ENCODE measurements at places on chromosomes 13 and 19. TPM values are rescaled to one million over a fixed set of nuclear protein-coding genes. Genes with fewer than 3 reads are reported as not detected.
A peak's percentile ranks its signal among the peaks of the same experiment; 100 is the strongest.

- H3K4me3 ChIP-seq: no peak overlapping the region
- H3K36me3 ChIP-seq: no peaks in the 10 kb centered on the region
- H3K27ac ChIP-seq: no peak overlapping the region
- H3K4me1 ChIP-seq: no peaks in the 10 kb centered on the region
These were observed 3.0 kb downstream of the CD209 start for GRCh38 chr19:7744199-7744786.

GRCh38 chr13:69720278-69720983, 387.2 kb upstream of the ATXN8OS start:
- H3K27me3 ChIP-seq: no peaks in the 10 kb centered on the region
- no peak for DNase-seq
- H3K4me3 ChIP-seq: no peak overlapping the region
- no peaks in the 10 kb centered on the region for H3K36me3 ChIP-seq
- no peak overlapping the region for H3K27ac ChIP-seq

DNA sequence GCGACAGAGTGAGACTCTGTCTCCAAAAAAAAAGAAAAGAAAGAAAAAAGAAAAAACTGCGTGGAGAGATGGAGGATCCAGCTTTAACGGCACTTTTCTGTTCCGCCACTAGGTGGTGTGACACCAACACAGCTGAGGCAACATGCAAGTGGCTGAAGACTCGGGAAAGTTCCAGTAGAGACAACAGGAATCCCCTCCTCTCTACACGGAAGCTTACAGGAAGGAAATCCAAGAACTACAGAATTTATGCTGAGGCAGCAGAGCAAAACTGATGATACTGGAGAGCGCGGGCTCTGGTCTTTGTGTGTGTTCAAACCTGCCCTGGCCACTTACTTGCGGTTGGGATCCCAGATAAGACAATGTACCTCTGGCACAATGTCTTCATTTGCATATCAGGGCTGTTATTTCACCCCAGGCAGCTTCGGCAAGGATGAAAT, 9.9 kb downstream of the RANBP3 start:
- H3K4me3 ChIP-seq: no peak overlapping the region
- peaks cover 5% of the 10 kb centered on the region for H3K36me3 ChIP-seq
- no peaks in the 10 kb centered on the region for H3K27me3 ChIP-seq
- DNase-seq: peak; percentile 43

DNA sequence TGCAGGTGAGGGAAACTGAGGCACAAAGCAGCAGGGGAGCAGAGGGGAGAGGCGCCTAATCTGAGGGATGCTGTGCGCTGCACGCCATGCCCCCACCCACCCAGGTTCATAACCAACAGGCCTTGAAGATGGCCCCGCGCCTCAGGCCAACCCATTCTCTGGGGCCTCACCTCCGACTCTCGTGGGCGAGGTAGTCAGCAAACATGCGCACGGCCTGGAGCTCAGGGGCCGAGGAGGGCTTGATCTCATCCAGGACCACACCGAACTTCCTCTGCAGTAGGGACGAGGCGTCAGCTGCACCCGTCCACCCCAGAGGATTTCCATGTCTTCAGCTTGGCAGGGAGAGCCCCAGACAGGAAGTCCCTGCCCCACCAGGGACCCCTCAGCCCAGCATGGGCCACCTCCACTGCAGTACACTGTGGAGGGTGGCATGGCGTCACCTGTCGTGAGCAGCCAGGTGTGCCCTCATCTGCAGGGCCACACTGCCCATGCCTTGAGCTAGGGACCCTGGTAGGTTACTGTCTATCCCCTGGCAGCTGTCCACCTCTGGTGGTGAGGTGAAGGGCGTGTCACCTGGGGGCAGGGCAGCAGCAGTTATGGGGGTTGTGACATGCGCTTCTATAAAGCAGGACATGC, 8.3 kb downstream of the COPE start:
- H3K4me1 ChIP-seq: no peaks in the 10 kb centered on the region
- no peak overlapping the region for H3K4me3 ChIP-seq
- H3K27me3 ChIP-seq: no peaks in the 10 kb centered on the region
- H3K36me3 ChIP-seq: no peaks in the 10 kb centered on the region

DNA sequence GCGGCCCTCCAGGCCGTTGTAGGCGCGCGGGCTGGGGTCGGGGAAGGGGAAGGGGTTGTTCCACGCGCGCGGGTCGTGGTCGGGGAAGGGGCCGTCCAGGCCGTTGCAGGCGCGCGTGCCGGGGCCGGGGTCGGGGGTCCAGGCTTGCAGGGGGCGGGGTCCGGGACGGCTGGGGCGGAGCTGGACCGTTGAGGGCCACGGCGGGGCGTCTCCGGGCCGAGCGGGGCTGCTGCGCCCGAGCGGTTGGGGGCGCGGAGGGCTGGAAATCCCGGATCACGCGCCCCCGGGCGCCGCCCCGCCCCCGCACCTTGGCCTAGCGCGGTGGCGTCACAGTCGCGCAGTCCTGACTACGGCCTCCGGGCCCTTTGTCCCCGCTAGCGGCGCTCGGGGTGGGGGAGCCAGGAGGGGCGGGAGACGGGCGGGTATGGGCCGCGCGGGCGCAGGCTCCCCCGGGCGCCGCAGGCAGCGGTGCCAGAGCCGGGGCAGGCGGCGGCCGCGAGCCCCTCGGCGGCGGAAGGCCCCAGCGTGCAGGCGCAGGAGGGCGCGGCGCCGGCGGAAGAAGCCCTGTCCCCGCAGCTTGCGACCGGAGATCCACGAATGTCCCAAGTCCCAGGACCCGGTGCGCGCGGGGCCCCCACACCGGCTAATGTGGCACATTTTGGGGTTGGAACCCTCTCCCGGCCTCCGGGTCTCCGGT, 665 bp downstream of the GPX4 start:
- peaks cover 14% of the 10 kb centered on the region for H3K36me3 ChIP-seq
- peak overlapping the region; percentile 98 for H3K4me3 ChIP-seq
- peak overlapping the region; percentile 91 for H3K27ac ChIP-seq
- H3K27me3 ChIP-seq: no peaks in the 10 kb centered on the region
- H3K4me1 ChIP-seq: no peaks in the 10 kb centered on the region

GRCh38 chr13:70816853-70817252, 708.6 kb upstream of the KLHL1 start:
- H3K4me3 ChIP-seq: no peak overlapping the region
- DNase-seq: no peak
- H3K27ac ChIP-seq: no peak overlapping the region
- H3K4me1 ChIP-seq: no peaks in the 10 kb centered on the region
- no peaks in the 10 kb centered on the region for H3K36me3 ChIP-seq

DNA sequence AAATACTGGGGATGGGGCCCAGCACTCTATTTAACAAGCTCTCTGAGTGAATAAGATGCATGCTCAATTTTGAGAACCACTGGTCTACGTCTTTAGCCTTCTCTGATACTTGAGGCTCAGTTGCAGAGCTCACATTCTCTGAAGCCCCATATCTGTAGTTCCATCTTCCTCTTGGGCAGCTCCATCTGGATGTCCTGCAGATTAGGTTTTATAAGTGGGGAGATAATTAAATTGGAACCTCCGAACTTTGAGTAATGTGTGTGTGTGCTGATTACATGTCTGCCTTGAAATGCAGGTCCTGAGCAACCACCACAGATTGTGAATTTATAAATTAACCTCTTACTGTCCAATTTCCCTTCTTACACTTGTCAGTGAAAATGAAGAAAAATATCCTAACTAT, 7.2 kb upstream of the RASL11A start:
- H3K27ac ChIP-seq: no peak overlapping the region
- peaks cover 6% of the 10 kb centered on the region for H3K4me1 ChIP-seq
- H3K4me3 ChIP-seq: no peak overlapping the region
- H3K27me3 ChIP-seq: no peaks in the 10 kb centered on the region

- no peaks in the 10 kb centered on the region for H3K4me1 ChIP-seq
- H3K4me3 ChIP-seq: no peak overlapping the region
- H3K27me3 ChIP-seq: no peaks in the 10 kb centered on the region
These were observed 199.2 kb downstream of the TEX29 start for GRCh38 chr13:111519490-111520170.

DNA sequence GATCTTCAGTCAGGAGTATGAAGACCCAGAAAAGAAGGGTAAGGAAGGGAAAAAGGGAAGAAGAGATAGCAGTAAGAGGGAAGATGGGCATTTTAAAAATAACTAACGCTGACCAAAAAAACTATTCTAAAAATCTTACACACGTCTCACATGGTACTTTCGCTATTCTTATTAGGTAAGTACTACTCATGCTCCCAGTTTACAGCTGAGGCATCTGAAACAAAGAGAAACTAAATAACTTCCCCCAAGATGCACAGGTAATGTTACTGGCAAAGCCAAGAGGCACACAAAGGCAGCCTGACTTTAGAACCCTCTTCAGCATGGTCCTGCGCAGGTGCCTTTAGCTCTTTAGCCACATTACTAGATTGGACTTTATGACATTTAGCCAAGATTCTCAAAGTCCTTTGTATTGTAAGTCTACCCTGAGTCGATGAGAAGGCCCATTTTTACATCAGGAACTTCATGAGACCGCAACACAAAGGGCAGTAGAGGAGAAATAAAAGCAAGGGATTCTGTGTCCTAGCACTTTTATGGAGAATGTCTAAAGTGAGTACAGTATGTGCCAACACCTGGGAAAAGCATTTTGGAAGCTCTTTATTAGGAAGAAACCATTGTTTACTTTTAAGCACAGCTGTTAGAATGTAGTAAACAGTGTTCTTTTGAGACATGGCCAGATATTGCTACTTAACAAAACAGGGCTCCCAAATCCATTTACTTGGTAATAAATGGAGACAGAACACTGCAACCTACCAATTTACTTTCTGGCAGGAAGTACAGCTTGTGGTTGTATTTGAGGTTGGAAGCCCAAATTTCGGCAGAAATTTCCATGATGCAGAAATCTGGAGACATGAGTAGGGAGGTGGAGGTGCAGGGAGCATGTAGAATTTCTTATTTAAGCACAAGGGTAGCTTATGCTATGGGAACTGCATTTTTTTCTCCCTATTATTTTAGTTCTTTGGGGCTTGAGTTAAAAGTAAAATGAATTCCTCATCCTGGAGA, 250.7 kb downstream of the KCTD12 start:
- H3K4me3 ChIP-seq: no peak overlapping the region
- no peak for DNase-seq
- no peak overlapping the region for H3K27ac ChIP-seq
- H3K36me3 ChIP-seq: no peaks in the 10 kb centered on the region
- no peaks in the 10 kb centered on the region for H3K4me1 ChIP-seq

GRCh38 chr13:93745884-93746283, 519.3 kb downstream of the GPC6 start:
- no peak overlapping the region for H3K4me3 ChIP-seq
- H3K36me3 ChIP-seq: no peaks in the 10 kb centered on the region
- H3K27me3 ChIP-seq: no peaks in the 10 kb centered on the region

- DNase-seq: no peak
- no peaks in the 10 kb centered on the region for H3K4me1 ChIP-seq
- H3K27ac ChIP-seq: no peak overlapping the region
- H3K27me3 ChIP-seq: no peaks in the 10 kb centered on the region
- H3K4me3 ChIP-seq: no peak overlapping the region
These were observed 36.4 kb upstream of the IGSF23 start for GRCh38 chr19:44576843-44577565.

The CERS1 gene
- total RNA-seq: 14.9 TPM

The VSTM1 gene
- total RNA-seq: not detected

The EPS8L1 gene
- not detected for total RNA-seq

The LIM2 gene
- not detected for total RNA-seq

The PRTN3 gene
- total RNA-seq: not detected

The SPACA4 gene
- total RNA-seq: not detected

The CDC34 gene
- total RNA-seq: 60.7 TPM

Measured in tibial nerve (tissue), 4 donors.